ENCODE measurements at places on chromosomes 1 and 21.
A peak's percentile ranks its signal among the peaks of the same experiment; 100 is the strongest.

DNA sequence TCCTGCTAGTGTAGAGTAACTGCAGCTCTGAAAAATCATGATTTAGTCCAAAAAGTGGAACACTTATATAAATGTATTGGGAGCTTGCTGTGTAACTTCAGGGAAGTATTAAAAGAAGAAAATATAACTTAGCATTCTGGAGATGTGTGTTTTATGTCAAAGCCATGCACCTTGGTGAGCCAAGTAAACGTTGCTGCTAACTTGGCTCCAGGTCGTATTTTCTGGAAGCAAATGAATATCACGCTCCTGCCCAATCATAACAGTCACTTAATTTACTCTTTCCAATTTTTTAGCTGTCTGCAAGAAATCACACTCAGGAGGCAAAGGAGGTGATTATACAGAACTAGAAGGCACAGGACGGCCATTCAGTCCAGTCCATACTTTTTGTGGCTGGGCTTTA, 61.1 kb downstream of the DOP1B start:
- DNase-seq, result no peak

GRCh38 chr1:204619721-204620120, 65.8 kb downstream of the LRRN2 start:
- no peak for DNase-seq

GRCh38 chr1:172269084-172269483, 151.4 kb upstream of the C1orf105 start:
- no peak for DNase-seq

- DNase-seq, result no peak
Observed at GRCh38 chr1:157001304-157001703, 44.2 kb downstream of the ARHGEF11 start.

DNA sequence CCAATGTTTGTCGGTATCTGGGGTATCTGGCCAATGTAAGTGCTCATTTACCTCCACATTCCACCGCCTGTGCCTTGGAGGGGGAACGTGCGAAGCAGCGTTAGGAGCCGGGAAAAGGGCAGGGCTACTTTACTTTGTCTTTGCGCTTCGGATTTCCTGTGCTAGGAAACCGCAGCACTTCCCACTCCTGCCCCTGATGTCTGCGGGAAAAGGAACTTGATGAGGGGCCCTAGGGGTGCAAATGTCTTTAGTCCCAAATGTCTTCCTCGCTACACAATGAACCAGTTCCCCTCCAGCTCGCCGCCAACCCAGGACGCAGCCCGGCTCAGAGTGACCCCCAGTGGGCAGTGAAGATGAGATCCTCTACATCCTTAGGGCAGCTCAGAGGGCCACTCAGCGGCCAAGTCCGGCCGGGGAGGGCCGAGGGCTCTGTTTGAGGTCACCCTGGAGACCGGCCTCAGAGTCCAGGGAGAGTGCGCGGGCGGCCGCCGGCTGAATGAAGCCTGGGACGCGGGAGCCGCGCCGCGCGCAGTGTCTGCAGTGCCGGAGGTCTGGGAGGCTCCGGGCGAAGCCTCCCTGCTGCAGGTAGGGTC, at the start of gene DYNLT5:
Gene DYNLT5, plus strand, starts transcription at position 460 of the 593 bp plus-strand sequence. CDS start 2,200 bp downstream, outside the sequence.
- peak; percentile 70 for DNase-seq

GRCh38 chr1:241518476-241519307, 863 bp downstream of the FH start:
- DNase-seq, result no peak

DNA sequence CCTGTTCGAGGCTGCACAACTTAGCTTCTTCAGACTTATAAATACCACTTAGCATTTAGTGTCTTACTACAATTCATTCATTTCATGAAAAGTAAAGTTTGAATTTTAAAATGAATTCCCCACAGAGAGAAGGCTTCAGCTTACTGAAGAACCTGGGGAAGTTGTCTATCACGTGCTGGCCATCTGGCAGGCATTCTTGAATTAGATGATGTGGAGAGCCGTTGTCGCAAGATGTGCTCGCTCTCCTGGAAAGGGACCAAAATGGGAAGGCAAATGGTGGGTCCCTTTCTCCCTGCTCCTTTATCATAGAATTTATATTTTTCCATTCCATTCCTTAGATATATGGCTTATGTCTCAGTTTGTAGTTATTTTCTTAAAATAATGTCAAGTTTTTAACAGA, 90.5 kb downstream of the CD247 start:
- DNase-seq, result no peak

DNA sequence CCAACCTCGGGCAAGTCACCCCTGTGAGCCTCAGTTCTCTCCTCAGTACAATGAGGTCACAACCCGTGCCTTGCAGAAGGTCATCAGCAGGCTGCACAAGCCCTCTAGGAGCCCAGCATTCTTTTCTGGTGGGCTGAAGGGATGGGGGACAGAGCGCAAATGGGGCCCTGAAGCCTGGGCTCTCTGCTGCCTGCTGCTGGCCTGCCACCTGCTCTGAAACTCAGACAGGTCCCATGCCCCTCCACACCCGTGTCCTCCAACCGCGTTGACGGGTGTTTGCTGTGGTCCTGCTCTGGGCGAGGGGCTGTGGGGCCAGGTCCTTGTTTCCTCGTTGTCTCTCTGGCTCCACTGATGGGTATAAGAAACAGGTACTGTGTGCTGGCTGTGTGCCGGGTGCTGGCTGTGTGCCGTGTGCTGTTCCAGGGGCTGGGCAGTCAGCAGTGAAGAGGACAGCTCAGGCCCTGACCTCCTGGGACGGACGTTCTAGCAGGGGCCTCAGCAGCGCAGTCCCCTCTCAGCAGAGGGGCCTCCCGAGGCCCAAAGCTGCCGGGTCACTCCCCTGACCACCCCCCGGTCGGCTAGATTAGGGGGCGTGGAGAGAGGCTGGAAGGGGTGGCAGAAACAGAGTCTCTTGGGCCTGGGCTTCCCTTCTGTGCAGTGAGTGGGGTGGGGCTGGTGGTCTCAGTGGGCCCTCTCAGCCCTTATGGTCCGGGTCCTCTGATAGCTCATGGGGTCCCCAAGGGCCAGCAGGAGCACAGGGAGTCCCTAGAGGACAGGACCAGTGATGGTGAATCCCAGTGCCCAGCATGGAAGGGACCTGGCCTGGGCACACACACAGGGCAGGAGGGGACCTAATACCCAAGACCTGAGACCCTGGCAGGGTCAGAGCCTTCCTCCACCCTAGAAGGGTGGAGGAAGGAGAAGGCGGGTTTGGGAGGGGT, 42.1 kb downstream of the DMRTB1 start:
- peak; percentile 25 for DNase-seq
